ENCODE measurements at places on chromosomes 5 and 9.
A peak's percentile ranks its signal among the peaks of the same experiment; 100 is the strongest.

DNA sequence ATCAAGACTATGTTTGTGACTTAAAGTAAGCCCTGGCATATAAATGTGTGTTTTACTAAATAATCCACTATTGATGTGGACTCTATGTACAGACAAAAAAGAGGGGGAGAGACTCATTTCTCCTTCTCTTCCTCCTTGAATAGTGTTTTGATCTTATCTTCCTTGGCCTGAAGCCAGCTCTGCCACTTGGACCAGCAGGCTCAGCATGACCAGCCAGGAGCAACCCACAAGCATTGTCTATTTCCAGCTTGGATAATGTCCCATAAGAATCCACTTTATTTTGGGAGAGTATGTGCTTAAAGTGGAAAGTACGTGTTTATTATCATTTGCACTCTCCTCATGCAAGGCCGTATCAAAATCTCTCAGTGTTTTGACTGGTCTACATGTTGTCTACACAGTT, 23.8 kb upstream of the SLC46A2 start:
- no peak for DNase-seq

- no peak for DNase-seq
These were observed 228.7 kb downstream of the NTRK2 start for GRCh38 chr9:84898188-84898587.

- DNase-seq: no peak
These were observed 2.2 kb upstream of the ELL2 start for GRCh38 chr5:95963650-95964410.

DNA sequence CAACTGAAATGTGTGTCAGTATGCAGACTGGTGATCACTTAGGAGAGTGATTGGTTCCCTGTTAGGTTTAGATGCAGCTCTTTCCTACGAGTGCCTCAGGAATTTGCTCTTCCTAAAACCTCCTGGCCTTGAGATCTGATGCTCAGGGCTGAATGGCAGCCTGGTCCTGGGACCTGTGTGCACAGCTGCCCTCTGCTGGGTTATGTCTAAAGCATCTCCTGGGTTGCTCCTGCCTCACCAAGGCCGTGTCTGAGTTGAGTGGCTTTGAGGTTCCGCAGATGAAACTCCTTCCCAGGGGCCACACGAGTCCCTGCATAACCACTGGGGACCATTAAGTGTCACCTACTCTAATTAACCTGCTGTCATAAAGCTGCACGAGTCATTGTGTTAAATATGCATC, 59.5 kb downstream of the MVB12B start:
- DNase-seq: no peak

DNA sequence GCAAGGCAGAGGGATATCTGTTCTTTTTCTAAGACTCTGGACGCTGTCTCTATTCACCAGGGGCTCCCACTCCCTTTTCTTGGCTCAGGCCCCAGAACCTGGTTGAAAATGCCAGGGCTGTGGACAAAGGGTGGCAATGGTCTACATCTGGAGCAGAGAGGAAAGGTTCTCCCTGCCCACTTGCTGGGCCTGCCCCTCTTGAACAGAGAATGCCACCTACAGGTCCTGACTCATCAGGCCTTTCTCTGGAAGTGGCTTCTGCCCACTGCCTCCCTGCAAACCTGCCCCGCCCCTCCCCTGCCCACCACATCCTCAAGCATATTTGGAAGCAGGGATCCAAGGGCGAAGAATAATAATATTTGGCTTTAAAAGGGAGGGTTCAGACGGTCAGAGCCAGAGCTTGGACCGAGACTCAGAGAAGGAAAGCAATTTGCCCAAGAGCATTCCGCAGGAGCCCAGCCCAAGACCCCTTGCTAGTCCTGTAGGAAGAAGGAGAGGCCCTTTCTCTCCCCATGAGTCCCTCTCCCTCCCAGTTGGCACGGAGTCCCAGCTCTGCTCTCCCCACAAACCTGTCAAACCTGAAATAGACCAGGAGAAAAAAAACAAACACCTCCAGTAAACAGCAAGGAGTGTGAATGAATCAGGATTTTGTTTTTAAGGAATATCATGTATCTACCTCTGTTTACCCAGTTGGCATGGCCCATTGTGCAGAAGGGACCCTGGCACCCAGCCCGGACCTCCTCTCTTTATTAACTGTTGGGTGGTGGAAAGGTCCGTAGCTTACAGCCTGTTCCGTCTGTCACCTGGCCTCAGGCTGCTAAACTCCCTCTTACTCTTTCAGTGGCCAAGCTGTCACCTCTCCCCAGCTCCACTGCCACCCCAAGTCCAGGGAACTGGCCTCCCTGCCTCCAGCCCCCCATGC, 37.7 kb upstream of the STXBP1 start:
- DNase-seq: no peak

GRCh38 chr9:136545692-136545964, 220 bp downstream of the NOTCH1 start:
- DNase-seq: no peak

DNA sequence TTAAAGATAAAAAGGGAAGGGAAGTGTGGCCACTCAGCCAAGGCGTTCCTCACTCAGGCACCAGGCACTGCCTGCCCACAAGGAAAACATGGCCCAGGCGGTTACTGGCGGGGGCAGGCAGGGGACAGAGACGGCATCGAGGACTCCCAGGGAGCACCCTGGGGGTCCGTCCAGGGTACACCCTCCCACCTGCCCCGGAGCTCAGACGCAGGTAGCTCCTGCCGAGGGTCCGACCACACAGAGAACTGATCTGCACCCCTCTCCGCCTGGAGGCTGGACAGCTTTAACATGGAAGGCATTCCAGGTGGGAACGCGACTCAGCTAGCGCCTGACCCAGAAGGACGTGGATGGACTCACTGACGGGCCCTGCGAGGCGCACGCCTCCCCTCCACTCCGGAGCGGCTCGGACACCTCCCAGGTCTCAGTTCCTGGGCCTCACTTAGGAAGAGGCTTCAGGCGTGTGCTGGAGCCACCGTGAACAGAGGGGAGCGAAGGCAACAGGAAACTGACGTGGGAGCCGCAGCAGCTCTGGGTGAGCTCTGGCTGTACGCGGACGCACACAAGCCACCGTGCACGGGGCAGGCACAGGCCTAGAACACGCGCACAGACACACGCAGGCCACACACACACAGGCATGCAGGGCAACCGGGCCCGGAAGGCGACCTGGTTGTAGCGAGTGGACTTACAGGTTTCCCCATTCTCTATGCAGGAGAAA, 47.5 kb downstream of the NKD2 start:
- DNase-seq: no peak

DNA sequence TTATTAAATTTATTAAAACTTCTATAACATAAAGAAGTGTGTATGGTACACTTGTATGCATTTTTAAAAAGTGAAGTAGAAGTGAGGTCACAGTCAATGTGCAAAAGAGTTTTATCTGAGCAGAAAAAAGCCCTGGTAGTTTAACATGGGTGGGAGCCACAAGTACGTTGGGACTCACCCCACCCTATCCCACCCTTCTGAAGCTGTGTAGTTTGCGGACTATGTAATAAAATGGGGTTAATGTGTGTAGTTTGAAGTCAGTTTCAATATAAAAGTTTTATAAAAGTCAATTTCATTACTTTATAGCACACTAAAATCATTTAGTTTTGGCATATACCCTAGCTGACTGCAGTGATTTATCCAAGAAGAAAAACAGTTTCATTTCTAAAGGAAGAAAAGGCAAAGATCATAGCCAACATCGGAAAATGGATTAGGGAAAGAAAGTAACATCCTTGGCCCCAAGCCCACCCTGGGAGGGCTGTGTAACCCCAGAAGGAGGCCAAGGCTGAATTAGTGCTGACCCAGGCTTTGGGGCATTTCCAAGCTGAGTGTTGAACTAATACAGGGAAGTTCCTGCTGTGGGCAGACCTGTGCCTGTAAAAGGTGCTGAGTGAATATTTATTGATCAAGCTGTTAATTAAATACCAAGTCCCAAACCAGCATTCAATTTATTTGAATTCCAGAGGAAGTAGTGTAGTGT, 398.6 kb upstream of the ADAMTSL1 start:
- DNase-seq: no peak

GRCh38 chr5:115627295-115627865, 1.5 kb upstream of the TMED7 start:
- no peak for DNase-seq

GRCh38 chr5:180159756-180160155, 49.3 kb downstream of the RASGEF1C start:
- DNase-seq: no peak

DNA sequence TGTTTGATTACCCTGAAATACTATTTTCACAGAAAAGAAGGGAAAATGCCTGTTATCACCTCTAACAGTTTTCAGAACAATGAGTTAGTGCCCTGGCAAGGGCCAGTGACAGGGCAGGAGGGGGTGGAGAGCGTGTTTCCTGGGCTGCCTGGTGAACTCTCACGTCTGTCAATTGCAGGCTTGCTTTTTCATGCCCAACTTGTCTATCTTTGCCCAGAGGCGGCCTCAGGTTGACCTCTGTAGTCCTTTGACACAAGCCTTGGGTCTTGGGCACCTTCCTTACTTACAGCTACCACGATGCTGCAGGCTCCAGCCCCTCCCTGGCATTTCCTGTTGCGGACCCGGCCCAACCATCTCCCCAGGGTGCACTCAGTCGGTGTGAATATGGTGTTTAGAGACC, 2.2 kb upstream of the CEL start:
- DNase-seq: peak; percentile 33

- DNase-seq: peak; percentile 79
These were observed 40.2 kb upstream of the GARNL3 start for GRCh38 chr9:127224178-127224882.

GRCh38 chr5:80706835-80707447, 52.2 kb upstream of the DHFR start:
- DNase-seq: no peak

DNA sequence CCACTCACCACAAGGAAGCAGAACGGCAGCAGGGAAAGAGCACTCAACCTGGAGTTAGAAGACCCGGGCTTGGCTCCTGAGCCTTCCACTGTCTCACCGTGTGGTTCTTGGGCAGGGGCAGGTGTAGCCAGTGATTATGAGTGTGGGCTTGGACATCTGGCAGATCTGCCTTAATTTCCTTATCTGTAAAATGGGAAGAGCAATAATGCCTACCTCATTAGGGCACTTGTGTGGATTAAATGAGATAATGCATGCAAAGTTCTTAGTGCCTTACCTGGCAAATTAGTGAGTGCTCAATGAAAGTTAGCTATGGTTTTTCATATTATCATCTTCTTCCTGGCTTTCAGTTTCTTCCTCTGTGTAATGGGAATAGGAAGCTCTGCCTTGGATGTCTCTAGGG, 28.1 kb upstream of the COL15A1 start:
- DNase-seq: no peak

DNA sequence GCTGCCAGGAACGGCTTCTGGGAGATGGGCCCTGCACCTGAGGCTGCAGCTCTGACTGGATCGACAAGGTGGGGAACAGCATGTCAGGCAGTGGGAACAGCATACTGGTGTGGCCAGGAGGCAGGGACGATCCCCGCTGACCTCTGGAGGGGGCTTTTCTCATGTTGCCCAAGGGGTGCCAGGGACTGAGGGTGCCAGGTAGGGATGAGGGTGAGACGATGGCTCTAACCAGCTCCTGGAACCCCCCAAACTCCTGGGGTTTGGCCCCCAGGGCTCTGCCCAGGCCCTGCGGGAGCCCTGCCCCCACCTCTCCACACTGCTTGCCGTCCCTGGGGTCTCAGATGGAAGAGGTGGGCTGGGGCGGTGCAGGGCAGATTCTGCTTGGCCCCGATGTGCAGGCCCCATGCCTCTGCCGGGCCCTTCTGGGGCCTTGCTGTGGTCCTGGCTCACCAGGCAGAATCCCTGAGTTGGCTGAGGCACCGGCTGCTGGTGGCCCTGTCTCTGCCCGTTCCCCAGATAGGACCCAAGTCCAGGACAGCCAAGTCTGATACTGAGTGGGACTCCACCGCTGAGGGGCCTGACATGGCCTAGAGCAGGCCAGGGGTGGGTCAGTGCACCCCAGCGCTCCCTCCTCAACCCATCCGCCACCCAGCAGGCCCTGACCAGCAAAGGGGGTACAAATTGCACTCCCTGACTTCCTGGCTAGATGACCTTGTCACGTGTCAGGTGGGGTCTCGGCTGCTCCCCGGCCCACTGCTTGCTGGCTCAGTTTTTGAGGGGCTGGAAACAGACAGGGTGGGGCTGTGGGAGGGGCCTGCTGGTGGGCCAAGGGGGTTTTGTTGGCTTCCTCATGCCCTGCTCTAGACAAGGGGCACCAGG, 28.4 kb upstream of the RNF130 start:
- no peak for DNase-seq

- DNase-seq: peak; percentile 10
These were observed 173.5 kb downstream of the TRIM32 start for GRCh38 chr9:116860509-116861120.

GRCh38 chr9:131835151-131835910, 95.5 kb upstream of the RAPGEF1 start:
- no peak for DNase-seq

DNA sequence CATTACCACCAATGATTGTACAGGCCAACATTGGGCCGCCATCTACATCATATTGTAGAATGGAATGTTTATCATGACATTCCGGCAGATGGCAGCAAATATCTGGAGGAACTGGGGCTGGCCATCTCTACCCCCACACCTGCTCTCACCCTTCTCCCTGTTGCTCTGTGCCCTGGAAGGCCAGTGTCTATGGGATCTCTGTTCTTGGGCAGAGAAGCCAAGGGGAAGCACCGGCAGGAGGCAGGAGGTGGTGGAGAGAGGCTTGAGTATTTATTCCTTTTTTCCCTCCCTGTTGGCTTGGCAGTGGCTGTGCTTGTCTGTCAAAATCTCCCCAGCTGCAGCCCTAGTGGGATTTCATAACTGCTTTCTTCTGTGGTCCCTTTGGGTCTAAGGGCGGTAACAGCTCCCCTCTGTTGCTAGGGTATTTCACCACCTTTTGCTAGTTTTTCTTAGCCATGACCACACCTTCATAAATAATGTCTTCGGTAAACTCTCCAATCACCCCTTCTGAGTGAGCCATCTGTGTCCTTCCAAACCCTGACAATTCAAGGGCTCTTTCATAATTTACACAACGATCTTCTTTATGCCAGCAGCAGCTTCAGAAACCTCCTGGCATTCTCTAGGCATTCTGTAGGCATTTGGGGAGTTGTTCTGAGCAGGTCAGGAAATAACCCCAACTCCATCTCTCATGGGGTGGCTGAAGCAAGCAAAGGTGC, 225.8 kb downstream of the MELK start:
- DNase-seq: no peak

DNA sequence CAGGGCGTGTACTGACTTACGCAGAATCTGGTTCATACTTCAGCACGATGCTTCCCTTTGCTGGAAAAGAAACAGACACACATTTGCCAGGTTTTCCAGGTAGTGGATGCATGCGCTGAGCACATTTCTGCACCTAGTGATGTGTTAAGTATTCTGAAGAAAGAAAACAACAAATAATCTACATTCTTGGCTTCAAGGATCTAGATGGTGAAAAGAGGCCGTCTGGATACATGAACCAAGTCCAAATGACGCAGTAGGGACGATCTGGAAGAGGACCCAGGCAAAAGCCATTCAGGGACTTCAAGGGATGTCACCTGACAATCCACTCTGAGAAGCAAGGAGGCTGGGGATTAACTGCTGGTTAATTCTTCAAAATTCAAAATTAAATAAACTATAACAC, 30.4 kb downstream of the NSUN2 start:
- no peak for DNase-seq

DNA sequence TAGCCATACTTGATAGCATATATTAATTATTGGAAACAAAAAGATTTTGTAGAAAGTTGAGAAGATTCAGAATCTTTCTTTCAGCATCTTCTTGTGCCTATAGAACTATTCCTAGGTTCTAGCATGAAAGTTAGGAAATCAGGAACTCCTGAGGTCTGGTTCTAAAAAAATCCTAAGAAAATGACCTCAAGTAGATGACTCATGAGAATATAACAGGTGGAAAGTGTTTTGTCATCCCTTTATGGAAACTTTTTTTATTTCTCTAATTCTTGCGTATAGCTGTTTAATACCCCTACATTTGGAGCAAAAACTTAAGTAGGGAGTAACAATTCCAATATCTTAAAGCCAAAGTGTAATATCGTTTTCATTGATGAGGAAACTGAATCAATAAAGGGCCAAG, 574.1 kb downstream of the NR2F1-AS1 start:
- no peak for DNase-seq

Measured in activated CD4-positive, alpha-beta T cell treated with anti-CD3 and anti-CD28 coated beads, Interleukin-2, amount 10 ng/mL, durations not matched to agents 7 days and 5 days (primary cell).